Upper lobe of left lung (tissue), 6 donors: ENCODE measurements at places on chromosomes 1 and 21. TPM values are rescaled to one million over a fixed set of nuclear protein-coding genes. Genes with fewer than 3 reads are reported as not detected.

DNA sequence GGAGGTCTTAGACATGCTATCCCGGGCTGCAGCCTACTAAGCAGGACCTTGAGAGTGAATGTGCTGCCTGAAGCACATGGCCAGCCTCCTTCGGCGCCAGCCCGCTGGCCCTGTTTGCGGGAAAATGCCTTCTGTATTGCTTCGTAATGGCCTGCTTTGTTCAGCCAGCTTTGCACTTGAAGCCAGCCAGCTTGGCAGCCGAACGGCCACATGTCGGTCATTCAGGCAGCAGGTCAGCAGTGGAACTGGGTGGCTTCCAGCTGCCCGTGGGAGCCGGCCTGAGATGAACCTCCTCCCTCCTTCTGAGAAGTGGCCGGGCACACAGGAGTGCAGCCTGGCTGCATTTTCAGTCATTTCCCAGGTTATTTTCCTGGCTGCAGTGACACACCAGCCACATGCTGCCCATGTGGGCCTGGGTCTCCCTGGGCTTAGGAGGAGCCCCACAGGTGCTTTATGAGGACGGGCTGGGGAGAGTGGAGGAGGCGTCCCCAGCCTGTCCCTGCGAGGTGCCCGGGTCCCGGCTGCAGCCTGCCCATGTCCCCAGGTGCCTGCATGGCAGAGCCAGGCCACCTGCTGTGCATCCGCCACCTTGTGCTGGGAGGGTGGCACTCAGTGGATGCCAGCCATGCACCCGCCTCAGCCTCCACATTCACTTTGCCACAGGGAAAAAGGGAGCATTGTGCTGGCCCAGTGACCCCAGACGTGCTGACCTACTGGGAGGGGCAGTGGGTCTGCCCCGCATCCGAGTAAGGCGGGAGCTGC lies 103.5 kb downstream of the SIK1 start:
- peak; percentile 90 for DNase-seq

DNA sequence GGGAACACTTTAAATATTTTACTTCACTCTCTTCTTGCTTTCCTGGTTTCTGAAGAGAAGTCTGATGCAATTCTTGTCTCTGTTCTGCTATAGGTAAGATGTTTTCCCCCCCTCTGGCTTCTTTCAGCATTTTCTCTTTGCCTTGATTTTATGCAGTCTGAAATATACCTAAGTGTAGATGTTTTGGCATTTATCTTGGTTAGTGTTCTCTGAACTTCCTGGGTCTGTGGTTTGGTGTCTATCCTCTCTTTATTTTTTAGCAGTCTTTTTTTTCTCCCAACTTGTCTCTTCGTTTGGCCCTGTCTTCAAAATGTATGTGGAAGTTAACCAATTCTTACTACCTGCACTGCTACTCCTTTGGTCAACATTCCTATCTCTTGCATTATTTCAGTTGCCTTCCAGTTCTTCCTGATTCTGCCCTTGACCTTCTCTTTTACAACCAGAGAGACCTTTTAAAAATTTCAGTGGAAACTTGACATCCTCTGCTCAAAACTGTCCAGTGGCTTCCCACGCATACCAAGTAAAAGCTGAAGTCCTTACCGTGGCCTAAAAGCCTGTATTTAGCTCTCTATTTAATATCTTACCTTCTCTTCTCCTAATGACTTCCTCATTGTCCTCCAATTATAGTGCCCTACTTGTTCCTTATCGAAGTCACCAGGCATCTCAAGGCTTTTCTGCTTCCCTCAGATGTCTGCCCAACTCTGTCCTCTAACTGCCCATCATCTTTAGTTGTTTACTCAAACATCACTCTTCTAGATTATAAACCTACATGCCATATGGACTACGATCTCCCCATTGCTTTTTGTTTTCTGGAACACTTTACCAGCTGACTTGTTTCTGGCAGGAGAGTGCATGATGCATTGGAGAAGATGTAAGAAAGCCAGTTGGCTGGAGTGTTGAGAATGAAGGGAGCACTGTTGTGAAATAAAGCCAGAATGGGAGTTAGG lies 40.9 kb downstream of the RAP1A start:
- no peak for DNase-seq

- no peak for DNase-seq
Observed at GRCh38 chr1:76595024-76595423, 272.3 kb upstream of the ST6GALNAC5 start.

DNA sequence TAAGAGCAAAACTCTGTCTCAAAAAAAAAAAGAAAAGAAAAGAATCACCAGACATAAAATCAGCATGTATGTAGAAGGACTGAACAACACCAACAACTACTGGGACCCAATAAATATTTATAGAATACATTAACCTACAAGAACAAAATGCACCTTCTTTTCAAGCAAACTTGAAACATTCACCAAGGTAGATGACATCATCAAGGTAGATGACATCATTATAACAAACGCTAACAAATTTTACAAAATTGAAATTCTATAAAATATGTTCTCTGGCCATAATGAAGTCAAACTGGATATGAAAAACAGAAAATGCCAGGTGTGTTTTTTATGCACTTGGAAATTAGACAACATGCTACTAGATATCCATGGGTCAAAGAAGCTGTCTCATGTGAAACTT lies 220.2 kb upstream of the SNX7 start:
- no peak for DNase-seq

DNA sequence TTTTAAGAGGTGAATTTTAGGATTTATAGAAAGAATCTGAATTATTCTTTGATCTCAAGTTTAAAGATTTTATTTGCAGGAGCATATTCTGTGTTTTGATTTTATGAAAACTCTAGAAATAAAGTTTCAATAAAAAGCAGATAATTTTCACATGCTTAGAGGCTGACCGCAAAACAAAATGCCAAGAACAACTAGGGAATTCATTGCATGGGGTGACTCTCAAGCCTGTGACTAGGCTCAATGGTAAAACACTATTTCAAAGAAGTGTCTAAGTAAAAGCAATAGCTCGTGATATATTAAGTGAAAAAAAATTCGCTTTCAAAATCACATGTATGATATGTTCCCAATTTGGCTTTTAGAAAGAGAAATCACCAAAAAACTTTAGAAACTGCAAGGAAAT lies 49.6 kb downstream of the RPL5 start:
- DNase-seq: no peak

CORT gene
- not detected for total RNA-seq

DNA sequence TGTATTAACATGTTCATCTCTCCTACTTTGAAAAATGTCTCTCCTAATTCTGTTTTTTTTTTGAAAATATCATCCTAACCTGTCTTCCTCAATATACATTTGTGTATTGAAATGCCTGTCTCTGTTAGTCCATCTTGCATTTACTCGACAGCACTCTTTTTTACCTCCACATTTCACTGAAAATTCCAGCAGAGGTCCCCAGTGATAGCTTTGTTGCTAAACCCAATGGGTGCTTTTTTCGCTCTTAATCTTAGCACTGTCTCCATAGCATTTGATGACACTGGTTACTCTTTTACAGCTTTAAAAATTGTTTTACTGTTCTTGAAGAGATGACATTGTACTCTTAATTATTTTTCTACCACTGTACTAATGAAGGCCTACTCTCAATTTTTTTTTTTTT lies 10.8 kb downstream of the OSBPL9 start:
- DNase-seq: no peak

CALML6 gene
- total RNA-seq: not detected

CAPN8 gene
- total RNA-seq: 274 TPM
